ENCODE measurements at places on chromosomes 1 and 21.

DNA sequence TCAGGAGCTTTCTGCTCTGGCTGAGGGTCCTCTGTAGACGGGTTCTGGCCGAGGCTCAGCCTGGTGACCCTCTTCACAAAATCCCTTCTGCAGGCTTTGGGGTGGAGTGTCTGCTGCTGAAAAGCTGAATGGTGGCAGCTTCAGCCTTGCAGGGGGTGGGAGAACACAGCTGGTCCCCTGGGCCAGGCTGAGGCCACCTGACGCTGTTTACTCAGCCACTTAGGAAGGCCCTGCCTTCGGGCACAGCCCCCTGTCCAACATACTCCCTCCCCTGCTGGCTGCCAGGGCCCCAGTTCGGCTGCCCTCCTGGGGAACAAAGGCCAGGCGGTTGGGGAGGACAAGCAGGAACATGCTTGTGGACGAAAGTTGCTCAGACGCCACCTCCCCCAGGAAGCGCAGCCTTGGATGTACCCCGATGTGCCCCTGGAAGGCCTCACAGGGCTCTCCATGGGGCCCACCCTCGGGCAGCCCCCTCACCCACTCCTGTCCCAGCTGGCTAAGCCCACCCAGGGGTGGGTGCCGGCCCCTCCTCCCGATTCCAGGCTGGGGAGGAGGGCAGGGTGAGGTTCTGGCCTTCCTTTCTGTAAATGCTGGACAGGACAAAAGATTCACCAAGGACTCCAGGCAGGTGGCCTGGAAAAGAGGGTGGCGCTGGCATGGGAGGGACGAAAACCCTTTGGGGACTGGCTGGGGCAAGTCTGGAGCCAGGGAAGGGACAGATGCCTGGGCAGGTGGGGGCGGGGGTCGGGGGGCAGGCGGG, at the start of gene ANKRD65:
Gene ANKRD65 (minus strand): TSS at position 130 of the 760 bp plus-strand sequence. CDS start 271 bp downstream, outside the sequence.
- no peak for DNase-seq

- no peak for DNase-seq
These were observed 83.1 kb downstream of the WLS start for GRCh38 chr1:68149110-68149798.

DNA sequence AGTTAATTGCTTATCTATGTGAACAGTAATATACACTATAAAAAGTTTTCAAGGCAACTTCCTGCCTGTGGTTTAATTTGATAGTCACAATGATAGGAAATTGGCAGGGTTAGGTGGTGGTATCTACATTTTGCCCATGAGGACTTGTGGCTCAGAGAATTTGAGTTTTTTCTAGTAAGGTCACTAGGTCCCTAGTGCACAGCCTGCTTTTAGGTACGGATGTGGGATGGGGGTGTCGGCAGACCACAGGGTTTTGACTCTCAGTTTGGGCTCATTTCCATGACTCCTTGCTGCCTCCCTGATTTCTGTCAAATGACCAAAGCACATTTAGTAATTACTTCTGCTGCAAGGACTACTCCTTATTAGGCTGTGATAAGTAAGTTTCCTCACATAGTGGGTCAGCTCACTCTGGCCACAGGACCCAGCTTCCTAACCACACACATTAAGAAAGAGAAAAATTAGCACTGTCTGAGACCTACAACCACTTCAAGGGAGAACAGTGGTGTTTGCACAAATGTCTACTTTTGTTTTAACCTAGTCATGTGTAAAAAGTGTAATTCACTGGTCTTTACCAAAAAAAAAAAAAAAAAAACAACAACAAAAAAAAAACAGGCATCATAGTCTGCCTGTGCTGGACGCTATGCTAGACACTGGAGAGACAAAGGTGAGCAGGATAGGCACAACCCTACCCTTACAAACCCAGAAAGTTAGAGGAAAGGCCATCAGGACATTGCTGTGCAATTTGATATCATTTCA, 43.7 kb downstream of the MRPL39 start:
- DNase-seq, result peak; percentile 39

DNA sequence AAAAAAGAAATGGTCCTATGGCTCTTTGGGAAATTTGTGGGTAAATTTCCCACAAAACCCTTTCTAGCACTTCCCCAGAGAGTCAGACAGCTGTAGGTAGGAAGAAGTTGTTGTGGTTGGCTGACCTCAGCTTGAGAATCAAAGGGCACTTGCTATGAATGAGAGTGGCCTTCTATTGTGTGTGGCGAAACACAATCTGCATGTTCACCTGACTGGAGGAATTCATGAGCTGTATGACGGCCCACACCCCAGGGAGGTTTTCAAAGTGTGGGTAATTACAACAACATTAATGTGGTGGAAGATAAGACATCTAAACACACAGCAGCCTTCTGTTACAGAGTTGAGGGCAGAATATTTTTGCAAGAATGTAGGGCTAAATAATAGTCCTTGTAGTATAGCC, 38.8 kb downstream of the NGF start:
- no peak for DNase-seq

DNA sequence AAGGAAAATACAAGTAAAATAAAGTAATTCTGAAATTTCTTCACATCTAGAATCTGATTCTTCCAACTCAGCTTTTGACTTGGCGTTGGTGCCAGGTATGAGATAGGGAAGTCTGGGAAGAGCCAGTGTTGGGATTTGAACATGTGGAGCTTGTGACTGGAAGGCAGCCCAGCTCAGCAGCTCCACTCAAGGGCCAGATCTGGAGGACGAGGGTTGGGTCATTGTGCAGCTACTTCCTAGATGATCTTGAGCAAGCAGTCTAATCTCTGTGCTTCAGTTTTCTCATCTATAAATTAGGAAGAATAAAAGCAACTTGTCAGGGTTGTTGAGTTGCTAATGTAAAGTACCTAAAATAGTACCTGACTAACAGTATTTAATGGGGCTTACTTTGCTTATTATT, 5.0 kb downstream of the ADARB1 start:
- DNase-seq, result no peak

DNA sequence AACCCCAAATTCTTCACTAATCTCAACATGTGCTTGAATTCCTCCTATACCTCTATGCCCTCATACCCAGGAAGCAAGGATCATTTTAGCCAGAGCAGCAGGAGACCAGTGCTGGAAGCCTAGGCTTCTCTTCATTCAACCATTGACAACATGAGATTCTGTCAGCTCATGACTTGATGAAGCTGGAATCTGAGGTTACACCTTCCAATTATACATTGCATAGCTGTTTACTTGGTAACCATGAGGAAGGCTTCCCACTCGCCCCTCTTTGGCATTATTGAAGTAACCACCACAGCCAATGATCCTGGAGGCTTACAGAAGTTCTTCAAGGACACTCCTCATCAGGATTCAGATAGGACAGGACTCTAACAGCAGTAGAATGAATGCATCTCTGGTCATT, 160.3 kb downstream of the TPR start:
- no peak for DNase-seq

- DNase-seq, result peak; percentile 16
These were observed 1.7 kb downstream of the FAM78B start for GRCh38 chr1:166164995-166165660.

DNA sequence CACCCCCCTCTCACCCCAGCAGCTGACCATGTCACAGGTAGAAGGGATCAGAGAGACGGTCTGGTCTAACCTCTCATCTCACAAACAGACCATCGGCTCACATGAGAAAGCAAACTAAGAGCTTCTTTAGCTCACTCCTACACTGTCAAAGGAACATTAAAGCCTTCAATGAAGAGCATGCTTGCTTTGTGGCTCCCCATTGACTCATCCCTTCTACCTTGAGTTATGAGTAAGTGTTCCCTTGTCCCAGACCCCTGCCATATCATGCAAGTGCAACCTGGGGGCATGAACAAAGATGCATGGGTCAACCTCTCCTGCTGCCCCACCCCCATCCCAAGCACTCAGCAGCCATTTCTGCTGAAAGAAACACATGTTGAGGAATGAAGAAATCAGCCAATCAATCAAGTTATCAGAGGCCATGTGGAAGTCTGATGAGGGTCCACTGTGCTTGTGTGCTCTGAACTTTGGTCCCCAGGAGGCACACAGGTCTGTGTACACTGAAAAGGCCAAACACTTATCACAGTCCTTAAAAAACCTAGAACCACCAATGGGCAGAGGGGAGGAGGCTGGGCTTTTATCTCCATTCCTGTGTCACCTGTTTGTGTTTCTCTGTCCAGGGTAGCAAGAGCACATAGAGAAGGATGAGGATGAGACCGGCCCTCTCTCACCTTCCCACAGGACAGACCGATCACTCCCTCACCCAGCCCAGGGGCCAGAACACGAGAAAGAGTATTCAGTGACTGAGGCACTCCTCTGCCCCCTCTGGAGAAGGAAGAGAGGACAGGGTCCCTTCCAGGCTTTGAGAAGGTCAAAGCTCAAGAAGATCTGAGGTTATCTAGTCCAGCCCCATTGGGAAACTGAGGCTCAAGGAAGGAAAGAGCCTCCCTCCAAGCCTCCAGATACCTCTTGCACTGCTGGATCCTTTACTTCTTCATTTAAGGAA, 9.5 kb downstream of the ETNK2 start:
- DNase-seq, result no peak

- no peak for DNase-seq
These were observed 1.0 kb downstream of the F11R start for GRCh38 chr1:161019751-161020495.

DNA sequence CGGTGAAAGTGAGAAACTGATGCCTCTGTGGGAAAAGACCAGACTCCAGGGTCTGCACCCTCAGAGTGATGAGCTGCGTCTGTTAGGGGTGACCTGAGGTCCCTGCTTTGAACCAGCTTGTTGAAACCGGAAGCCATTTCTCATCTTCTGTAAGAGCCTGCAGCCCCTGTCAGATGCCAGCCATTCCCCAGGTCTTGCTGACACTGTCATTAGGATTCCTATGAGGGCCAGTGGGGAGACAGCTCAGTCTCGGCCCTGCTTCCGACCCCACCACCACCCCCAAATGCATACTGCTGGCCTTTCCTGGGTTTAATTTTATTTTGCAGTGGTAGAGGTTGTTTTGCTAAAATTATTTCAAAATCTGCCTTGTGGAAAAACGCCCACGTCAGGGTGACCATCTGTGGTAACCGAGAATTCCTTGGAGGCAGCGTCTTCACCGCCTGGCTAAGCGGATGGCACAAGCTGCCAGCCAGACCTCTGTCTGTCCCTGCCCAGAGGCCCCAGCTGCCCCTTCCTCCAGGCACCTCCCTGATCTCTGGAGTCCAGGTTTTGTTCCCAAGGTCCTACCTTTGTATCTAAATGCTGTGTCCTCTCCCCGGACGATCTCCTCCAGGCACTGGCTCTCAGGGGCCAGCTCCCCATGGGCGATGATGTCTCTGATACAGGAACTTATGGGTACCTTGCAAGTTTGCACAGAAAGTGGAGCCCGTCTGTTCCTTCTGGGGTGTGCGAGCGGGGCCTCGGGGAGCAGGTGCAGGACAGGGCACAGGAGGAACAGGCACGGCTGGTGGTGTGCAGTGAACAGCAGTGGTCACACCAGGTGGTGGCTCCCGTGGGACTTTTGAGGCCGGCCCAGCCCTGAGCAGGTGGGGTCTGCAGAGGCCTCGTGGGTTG, 49.9 kb downstream of the PRKCZ start:
- DNase-seq, result no peak

GRCh38 chr1:91752324-91752723, 133.6 kb downstream of the TGFBR3 start:
- DNase-seq, result no peak

DNA sequence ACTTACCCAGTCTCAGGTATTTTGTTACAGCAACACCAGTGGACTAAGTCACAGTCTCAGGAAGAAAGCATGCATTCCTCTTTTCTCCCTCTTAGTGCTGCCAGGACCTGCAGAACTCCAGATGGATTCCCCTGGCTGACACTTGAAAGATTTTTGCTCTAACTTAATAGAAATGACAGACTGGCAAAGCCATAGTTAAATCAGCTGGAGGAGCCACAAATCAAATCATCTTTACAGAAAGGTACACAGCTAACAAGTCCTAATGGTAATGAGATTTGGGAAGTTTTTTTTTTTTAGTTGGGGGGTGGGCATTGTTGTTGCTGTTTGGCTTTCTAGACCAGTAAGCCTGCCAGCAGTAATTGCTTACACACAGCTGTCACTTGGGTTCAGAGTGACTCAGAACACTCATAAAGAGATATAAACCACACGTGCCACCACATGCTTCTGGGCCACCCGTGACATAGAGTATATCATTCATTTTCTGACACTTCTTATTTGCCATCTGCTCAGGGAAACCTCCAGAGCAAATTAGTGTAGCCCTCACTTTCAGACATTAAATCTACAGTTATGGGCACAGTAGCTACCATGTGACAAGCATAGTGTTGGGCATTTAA, 72.4 kb downstream of the FH start:
- DNase-seq, result no peak

- DNase-seq, result peak; percentile 32
These were observed 749 bp downstream of the PCBP3 start for GRCh38 chr21:45644041-45644906.

DNA sequence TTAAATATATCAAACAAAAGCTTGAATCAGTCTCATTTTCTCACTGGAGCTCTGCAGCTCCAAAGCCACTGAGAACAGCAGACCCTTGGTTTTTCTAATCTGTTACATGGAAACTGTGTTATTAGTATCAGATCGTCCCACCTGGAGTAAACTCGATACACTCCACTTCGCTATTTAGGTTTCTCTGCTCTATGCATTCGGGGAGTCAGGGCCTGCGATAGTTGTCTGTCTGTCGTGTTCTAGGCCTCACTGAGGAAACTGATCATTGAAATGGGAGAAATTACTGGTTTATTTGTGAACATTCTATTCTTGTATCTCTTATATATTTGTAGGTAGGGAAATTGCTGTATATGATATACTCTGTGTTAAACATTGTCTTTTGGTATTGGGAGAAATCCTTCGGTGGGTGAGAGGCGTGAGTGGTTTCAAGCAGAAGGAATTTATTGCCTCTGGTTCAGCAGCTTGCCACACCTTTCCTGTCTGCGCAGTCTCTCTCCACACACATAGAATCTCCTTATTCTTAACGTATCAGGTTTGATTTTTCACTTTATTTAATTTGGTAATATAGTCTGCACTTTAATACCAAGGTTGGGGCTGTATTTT, 8.5 kb downstream of the PRDM2 start:
- no peak for DNase-seq

GRCh38 chr1:68183895-68184294, 48.4 kb downstream of the WLS start:
- no peak for DNase-seq

GRCh38 chr1:203547147-203547546, 53.2 kb downstream of the OPTC start:
- DNase-seq, result no peak

GRCh38 chr1:21910558-21911204, 26.4 kb downstream of the HSPG2 start:
- DNase-seq, result no peak

GRCh38 chr1:60948486-60948885, 133.9 kb upstream of the NFIA start:
- DNase-seq, result no peak

- no peak for DNase-seq
These were observed 71.0 kb downstream of the DYRK1A start for GRCh38 chr21:37437376-37438080.

DNA sequence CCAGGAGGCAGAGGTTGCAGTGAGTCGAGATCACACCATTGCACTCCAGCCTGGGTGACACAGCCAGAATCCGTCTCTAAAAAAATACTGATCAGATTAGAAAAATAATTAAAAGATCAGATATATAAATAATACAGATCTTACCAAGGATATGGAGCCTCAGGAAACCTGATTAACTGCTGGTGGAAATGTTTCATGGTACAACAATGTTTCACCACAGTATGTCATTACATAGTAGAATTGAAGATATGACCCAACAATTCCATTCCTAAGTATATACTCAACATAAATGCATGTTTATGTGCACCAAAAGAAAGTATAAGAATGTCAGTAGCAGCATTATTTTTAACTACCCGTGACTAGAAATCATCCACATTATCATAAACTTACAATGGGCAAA, 41.7 kb downstream of the CD53 start:
- DNase-seq, result no peak

- DNase-seq, result no peak
These were observed 72.8 kb downstream of the XCL2 start for GRCh38 chr1:168470901-168471431.

- DNase-seq, result no peak
These were observed 47.3 kb downstream of the LYPLAL1 start for GRCh38 chr1:219220945-219221344.
